ENCODE measurements at places on chromosomes 7 and 10.

DNA sequence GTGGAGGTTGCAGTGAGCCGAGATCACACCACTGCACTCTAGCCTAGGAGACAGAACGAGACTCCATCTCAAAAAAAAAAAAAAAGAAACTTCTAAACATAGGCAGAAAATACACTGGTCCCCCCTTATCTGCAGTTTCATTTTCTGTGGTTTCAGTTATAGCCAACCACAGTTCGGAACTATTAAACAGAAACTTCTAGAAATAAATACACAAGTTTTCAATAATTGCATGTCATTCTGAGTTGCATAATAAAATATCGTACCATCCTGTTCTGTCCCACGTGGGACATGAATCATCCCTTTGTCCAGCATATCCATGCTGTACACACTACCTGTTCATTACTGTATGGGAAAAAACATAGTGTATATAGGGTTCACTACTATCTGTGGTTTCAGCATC lies 8.0 kb downstream of the XRCC2 start:
- H3K27me3 ChIP-seq = no peaks in the 10 kb centered on the region
- peak; percentile 61 for DNase-seq
- H3K27ac ChIP-seq = peak overlapping the region; percentile 76
- H3K36me3 ChIP-seq = no peaks in the 10 kb centered on the region
- H3K4me1 ChIP-seq = peaks cover 16% of the 10 kb centered on the region
- peak overlapping the region; percentile 58 for H3K4me3 ChIP-seq

DNA sequence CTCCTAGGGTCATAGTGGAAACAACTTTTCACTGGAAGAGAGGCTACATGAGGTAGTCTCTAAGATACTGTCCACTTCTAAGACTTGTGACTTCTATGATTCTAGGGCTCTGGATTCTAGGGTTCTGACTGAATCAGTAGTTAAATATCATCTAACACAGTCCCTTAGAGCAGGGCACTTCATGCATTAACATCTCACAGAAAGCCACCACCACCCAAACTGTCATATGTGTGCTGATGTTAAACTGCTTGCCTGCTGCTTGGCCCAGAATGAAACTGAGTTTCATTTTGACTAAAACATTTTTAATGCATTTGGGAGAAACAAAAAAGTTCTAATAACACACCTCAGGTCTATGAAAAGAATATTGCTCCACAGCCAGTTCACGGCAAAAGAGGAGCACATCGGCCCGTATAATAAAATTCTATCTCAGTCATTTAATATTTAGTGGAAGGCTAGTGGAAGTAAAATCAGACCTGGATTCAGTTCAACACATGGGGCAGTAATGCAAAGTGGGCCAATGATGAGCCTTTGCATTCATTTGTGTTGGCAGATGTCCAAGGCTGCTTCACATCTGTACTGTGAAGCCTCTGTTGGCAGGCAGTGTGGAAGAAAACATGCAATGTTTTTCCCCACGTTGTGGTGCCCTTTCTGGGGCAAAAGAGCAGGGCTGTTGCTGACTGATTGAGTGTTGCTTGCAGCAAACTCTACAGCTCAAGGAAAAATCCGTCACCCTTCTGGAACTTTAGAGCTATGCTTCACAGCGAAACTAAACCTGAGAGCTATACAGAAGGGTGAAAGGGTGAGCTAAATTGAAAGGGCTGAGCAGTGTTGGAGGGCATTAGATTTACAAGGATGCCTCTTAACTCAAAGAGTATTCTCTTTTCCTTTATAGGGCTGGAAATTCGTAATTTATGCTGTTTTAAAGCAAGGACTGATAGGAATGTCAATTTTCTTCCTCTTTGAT lies 33.5 kb upstream of the AUTS2 start:
- H3K27me3 ChIP-seq = no peaks in the 10 kb centered on the region
- no peak overlapping the region for H3K27ac ChIP-seq

DNA sequence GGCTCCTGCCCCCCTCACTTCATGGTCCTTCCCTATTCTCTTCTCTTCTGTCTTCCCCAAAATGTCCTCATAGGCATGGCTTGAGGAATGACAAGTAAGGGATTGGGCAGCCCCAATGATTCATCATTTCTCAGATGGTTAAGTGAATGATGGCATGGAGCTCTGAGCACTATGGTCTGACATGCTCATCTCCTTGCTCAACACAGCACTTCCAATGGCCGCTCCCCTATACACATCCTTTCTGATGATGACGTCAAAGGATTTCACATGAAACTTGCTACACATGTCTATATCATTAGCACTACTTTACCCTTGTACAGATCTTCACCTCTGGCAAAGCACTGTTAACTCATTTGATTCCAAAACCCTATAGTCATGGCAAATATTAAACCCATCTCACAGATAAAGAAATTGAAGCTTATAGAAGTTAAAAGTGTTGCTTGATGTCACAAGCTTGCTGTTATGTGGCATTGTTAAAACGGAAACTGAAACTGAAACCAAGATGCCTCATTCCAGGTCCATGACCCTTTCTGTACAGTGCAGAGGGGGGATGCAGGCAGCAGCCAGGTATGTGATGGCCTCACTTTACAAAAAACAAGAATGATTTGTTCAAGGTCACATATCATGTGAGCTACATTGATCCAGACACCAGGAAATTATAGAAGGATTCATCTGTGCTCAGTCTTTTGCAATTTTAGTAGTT lies 90.0 kb upstream of the PLXNA4 start:
- H3K27me3 ChIP-seq = no peaks in the 10 kb centered on the region
- H3K27ac ChIP-seq = no peak overlapping the region
- no peaks in the 10 kb centered on the region for H3K36me3 ChIP-seq
- peak; percentile 13 for DNase-seq

GRCh38 chr7:51012569-51013217 lies 230.0 kb upstream of the GRB10 start:
- H3K27ac ChIP-seq = no peak overlapping the region
- no peaks in the 10 kb centered on the region for H3K27me3 ChIP-seq
- no peaks in the 10 kb centered on the region for H3K36me3 ChIP-seq
- no peaks in the 10 kb centered on the region for H3K4me1 ChIP-seq

DNA sequence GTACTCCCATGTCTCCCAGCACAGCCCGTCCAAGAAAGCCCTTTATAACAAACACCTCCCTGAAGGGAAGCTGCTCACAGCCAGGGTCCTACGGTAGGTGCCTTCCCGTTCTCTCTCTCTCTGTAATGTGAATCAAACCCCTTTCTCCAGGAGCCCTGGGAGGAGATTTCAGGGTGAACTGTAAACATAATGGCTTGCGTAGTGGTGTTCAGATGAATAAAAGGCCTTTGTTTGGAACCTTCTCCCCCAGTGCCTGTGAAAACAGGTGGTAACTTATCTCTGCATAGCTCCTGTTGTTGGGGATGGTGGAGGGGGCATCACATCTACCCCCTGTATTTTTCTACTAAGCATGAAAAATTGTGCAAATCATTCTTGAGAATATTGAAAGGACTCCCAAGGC lies 12.4 kb downstream of the CALHM2 start:
- H3K4me1 ChIP-seq = peaks cover under 1% of the 10 kb centered on the region
- H3K27me3 ChIP-seq = no peaks in the 10 kb centered on the region
- no peak overlapping the region for H3K4me3 ChIP-seq
- DNase-seq = no peak

DNA sequence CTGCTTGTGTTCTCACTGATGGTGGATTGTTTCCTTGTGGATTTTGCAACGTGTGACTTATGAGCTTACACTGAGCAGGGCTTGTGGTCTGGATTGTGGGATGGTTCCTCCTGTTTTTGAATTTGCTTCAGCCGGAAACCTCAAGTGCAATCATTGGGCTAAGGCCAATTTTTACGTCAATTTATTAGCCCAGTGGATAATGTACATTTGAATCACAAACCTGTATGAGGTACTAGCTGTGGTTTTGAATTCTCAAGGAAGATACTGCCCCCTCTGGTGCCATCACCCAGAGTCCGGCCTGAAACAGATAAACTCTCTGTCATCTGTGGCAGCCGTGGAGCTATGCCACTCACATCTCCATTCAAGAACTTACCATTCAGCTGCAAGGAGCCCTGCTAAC lies 7.3 kb upstream of the ZNF777 start:
- H3K36me3 ChIP-seq = peaks cover 19% of the 10 kb centered on the region
- H3K4me3 ChIP-seq = no peak overlapping the region
- H3K27me3 ChIP-seq = no peaks in the 10 kb centered on the region
- no peaks in the 10 kb centered on the region for H3K4me1 ChIP-seq

GRCh38 chr10:48894911-48895802 lies 44.5 kb downstream of the LRRC18 start:
- peaks cover 5% of the 10 kb centered on the region for H3K4me1 ChIP-seq
- H3K27ac ChIP-seq = no peak overlapping the region
- no peak overlapping the region for H3K4me3 ChIP-seq
- no peaks in the 10 kb centered on the region for H3K27me3 ChIP-seq

- no peaks in the 10 kb centered on the region for H3K27me3 ChIP-seq
- no peak for DNase-seq
- no peak overlapping the region for H3K4me3 ChIP-seq
- H3K4me1 ChIP-seq = no peaks in the 10 kb centered on the region
- H3K36me3 ChIP-seq = no peaks in the 10 kb centered on the region
Measured at GRCh38 chr7:19327018-19327417, 181.8 kb upstream of the FERD3L start.

GRCh38 chr7:19772841-19773760 lies at the start of gene TMEM196:
Gene TMEM196, minus strand, starts transcription at chr7:19773617. Its CDS starts 921 bp downstream, at chr7:19772696.
- H3K4me3 ChIP-seq = no peak within 1 kb of the TSS
- H3K27me3 ChIP-seq = peaks cover 29% of the 10 kb centered on the region
- DNase-seq = no peak
- no peaks in the 10 kb centered on the region for H3K4me1 ChIP-seq

DNA sequence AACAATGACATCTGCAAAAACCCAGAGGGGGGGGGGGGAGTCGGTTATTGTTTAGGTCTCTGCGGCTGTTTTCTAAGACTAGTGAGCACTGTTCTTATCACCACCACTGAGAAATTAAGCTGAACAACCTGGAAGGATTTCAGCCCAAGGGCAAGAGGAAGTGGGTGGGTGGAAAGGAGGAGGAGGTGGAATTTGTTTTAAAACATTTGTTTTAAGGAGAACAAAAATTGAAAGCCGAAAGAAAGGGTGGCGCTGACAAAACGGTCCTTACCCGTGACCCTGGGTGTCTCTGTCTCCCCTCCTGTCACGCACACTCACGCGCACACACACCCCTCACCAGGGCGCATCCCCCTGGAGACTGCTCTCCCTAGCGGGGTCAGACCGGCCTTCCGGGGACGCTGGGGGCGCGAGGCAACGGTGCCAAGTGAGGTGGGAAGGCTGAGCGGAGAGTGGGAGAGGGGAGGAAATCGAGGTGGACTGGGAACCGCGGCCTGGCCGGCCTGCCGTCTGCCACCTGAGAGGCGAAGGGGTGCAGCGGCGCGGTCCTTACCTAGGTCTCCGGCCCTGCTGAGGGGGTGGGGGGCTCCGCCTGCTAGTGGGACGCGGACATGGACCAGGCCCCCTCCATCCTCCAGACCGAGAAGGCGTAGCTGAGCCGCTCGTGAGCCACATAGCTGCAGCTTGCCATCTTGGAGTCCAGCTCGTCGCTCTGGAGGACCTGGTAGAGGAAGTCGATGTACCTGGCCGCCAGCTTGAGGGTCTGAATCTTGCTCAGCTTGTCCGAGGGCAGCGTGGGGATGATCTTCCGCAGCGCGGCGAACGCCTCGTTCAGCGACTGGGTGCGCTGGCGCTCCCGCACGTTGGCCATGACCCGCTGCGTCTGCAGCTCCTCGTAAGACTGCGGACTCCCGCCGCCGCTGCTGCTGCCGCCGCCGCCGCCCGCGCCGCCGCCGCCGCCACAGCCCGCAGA lies 1.0 kb downstream of the TWIST1 start:
- H3K36me3 ChIP-seq = no peaks in the 10 kb centered on the region
- peak overlapping the region; percentile 1 for H3K4me3 ChIP-seq
- no peak overlapping the region for H3K27ac ChIP-seq
- DNase-seq = no peak
- H3K27me3 ChIP-seq = peaks cover 92% of the 10 kb centered on the region
- peaks cover 20% of the 10 kb centered on the region for H3K4me1 ChIP-seq

- no peak overlapping the region for H3K27ac ChIP-seq
- H3K27me3 ChIP-seq = no peaks in the 10 kb centered on the region
- no peaks in the 10 kb centered on the region for H3K36me3 ChIP-seq
- no peaks in the 10 kb centered on the region for H3K4me1 ChIP-seq
Measured at GRCh38 chr7:68785036-68785435, 813.2 kb upstream of the AUTS2 start.

DNA sequence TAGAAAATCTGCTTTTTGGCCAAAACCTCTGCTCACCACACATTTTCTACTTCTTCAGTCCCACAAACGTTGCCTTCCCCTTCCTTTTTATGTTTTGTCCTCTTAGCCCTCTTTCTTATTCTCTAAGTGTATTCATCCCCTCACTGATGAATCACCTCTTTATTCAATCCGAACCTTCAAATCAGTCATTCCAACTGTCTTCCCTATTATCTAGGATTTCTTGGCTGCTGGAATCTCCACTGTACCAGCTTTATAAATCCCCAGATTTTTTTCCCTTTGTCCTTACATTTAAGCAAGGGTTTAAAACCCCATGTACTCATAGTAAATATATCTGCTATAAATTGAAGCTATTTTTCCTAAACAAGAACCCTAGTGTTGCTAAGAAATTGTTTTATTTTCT lies 176.9 kb downstream of the SEMA3A start:
- H3K4me1 ChIP-seq = no peaks in the 10 kb centered on the region
- no peak overlapping the region for H3K27ac ChIP-seq
- H3K27me3 ChIP-seq = no peaks in the 10 kb centered on the region
- H3K36me3 ChIP-seq = no peaks in the 10 kb centered on the region

DNA sequence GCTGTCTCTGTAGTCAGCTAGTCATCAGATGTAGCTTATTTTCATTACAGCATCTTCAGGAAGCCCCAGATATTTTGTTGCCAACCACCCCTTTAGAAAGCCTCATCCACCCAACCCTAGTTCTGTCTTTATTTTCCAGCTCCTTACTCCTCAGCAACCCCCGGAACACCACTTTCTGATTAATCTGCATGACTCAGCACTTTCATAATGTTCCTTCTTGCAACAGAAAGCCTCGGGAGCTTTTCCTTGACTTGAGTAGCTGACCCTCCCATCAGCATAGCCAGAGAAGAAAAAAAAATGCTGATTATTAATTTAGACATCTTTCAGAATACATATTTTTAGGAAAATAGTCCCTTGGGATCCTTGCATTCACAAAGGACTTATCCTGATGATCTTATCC lies 244.0 kb upstream of the CXCL12 start:
- H3K27me3 ChIP-seq = no peaks in the 10 kb centered on the region
- no peak overlapping the region for H3K27ac ChIP-seq
- peak; percentile 6 for DNase-seq
- no peak overlapping the region for H3K4me3 ChIP-seq
- no peaks in the 10 kb centered on the region for H3K36me3 ChIP-seq
- H3K4me1 ChIP-seq = peaks cover 18% of the 10 kb centered on the region

DNA sequence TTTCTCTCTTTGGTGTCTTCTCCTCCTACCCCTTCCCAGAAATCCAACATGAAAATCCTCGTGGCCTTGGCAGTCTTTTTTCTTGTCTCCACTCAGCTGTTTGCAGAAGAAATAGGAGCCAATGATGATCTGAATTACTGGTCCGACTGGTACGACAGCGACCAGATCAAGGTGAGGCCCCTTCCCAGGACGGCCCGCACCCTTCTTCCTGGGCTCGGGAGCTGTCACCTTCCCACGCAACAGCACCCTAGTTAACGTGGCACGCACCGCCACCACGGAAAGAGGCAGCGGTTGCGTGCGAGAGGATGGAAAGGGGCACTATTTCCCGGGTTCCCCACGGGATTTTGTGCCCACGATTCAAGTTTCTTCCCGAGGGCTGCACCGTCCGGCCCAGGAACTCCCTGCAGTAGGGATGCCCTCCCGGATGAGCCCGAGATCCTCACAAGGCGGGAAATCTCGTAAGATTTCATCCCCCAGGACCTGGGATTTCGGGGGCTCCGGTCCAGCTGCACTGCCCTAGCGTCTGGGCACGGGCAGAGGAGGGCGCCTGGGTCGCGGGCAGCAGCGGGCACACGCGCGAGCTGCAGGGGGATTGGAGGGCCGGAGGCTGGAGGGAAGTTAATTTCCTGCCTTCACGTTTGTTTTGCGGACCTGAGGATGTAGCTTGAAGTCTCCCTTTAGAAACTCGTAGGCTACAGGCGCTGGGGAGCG lies 834 bp downstream of the TAC1 start:
- no peaks in the 10 kb centered on the region for H3K4me1 ChIP-seq
- peaks cover 59% of the 10 kb centered on the region for H3K27me3 ChIP-seq
- no peaks in the 10 kb centered on the region for H3K36me3 ChIP-seq

All from CD14-positive monocyte (primary cell).